ENCODE measurements at places on chromosomes 12 and 14.

DNA sequence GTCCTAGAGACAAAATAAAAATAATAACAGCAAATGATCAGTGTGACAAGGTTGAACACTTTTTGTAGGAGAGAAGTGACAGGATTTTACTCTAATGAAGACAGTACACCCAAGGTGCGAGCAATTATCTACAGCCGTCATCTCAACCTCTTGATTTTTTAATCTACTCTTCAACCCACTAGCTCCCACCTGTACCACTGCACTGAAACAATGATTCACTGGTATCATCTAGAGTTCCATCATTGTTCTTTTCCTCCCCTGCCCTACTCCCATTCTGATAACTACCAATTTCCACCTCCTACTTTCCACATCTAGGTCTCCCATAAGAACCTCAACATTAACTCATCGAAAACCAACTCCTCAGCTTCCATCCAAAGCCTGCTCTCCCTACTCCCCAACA is 99.8 kb downstream of the PPP2R5E start:
- no peak for DNase-seq

GRCh38 chr14:102362084-102362483 is 606 bp downstream of the CINP start:
- peak; percentile 39 for DNase-seq

DNA sequence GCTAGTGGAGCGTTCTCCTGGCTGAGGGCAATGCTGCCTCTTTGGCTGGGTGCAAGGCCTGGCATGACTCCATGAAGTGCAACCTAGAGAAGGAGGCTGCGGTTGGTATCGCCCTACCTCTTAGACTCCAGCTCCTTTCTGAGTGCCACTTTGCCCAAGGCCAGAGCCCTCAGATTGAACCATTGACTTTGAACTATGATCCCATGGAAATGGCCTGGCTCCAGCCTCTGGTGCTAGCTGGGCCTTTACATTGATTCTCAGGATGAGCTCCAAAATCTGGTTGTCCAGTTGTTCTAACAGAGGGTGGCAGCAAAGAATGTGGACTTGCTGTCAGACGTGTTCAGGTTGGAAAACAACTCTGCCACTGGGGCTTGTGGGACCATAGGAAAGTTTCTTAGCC is 16.1 kb upstream of the SMOC1 start:
- no peak for DNase-seq

GRCh38 chr12:107515446-107515958 is 170.1 kb upstream of the PWP1 start:
- peak; percentile 29 for DNase-seq

DNA sequence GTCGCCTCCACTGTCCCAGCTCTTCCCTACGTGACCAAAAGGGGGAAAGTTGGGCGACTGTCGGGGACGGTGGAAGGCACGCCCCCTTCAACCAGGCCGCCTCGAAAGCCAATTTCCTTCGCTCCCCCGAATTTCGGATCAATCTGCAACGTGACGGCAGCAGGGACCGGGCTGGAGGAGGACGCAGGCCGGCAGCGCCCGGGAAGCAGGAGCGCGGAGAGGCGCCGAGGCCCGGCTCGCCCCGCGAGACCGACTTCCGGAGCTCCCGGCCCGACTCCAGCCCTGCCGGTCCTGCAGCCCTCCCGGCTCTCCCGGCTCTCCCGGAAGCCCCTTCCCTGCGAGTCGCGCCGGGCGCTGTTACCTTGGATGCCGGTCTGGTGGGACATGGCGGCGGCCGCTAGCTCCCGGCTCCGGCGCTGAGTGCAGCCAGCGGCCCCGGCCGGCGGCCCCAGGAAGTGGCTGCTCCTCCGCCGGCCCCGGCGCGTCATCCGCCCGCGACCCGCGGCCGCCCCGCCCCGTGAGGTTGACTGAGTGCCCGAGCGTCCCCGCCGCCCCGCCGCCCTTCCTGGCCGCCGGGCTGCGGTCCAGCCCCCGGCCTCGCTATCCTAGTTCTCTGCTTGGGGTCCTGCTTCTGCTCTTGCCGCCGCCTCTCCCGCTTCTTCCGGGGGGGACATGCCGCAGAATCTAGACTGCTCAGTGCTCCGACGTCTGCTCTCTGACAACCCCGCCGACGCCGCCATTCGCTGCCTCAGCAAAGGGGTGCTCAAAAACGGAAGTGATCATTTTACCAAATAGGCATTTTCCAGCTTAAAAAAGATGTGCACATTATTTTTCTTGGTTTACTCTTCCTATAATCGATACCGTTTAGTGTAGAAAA is at the start of gene TWF1:
Gene TWF1, minus strand, starts transcription at position 458 of the 877 bp plus-strand sequence. Its CDS starts 72 bp downstream, at position 386.
- peak; percentile 89 for DNase-seq

- no peak for DNase-seq
Observed at GRCh38 chr12:50739611-50740010, 24.3 kb upstream of the ATF1 start.

DNA sequence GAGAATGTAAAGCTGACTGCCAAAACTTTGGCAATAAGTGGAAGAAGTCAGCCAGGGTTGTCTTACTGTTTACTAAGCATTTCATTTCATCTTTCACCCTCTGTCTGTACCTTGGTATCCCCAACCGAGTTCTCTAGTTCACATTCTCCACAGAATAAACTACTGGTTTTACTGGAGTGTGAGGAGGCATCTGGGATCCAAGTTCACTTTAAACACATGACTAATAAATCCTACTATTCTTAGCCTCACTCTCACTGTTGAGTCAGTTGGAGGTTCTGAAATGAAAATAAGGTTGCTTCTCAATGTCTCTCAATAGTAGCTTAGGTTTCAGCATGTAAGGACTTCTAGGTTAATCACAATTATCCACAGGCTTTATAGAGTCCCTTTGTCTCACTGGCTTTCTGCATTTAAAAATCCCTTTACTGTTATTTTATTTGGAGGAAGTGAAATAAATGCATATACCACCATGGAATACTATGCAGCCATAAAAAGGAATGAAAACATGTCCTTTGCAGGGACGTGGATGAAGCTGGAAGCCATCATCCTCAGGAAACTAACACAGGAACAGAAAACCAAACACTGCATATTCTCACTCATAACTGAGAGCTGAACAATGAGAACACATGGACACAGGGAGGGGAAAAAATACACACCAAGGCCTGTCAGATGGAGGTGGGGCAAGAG is 95.8 kb downstream of the EPS8 start:
- no peak for DNase-seq
